ENCODE measurements at places on chromosomes 16 and 17.

DNA sequence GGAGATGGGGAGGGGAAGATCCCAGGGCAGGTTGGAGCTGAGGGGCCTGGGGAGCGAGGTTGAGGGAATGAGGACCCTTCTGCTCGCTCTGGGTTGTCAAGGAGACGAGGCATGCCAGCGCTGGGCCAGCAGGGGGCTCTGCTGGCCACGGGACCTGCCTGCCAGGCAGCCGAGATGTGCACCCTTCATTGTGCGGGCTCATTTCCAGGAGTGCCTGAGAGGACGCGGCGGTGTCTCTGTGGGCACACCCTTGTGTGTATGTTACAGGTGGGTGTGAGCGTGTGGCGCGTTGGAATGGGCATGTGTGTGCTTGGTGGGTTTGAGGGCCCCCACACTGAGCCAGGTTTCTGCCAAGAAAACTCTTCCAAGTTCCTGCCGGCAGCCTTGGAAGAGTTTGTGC is 15.9 kb downstream of the ARHGAP23 start:
- DNase-seq, result peak; percentile 31

DNA sequence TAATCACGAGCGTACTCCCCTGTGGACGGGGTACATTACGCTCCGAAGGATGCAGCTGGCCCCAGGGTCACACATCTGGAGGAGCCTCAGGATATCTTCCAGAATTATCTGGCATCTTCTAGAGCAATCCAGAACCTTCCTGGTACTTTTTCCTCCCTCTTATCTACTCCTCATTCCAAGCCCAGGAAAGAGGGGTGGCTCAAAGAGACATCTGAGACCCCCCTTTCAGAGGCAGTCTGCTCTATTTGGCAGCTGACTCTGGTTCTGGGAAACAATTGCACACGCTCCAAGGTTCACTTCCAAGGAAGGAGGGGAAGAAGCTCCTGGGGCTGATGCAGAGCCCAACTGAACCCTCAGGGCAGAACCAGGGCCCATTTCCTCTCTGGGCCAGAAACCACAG is 14.9 kb downstream of the RBFOX3 start:
- no peak for DNase-seq

DNA sequence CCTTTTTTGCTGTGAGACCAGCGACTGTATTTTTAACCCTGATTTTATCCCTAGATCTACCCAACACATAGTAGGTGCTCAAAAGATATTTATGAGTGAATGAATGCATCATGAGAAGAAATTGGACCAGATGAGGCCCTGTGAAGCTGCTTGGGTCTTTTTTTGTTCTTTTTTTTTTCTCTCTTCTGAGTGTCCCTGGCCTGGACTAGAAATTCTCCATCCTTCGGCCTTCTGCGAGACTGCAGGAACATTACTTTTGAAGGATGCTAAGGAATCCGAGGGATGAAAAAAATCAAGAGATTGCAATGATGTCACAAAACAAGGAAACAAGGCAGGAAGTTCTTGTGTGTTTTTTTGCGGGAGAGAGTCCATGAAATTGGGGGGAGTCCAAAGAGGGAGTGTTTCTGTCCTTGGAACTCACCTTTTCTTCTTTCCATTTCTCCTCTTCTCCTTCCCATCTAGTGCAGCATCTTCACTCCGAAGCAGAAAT is 560 bp upstream of the RUSF1 start:
- no peak for DNase-seq

DNA sequence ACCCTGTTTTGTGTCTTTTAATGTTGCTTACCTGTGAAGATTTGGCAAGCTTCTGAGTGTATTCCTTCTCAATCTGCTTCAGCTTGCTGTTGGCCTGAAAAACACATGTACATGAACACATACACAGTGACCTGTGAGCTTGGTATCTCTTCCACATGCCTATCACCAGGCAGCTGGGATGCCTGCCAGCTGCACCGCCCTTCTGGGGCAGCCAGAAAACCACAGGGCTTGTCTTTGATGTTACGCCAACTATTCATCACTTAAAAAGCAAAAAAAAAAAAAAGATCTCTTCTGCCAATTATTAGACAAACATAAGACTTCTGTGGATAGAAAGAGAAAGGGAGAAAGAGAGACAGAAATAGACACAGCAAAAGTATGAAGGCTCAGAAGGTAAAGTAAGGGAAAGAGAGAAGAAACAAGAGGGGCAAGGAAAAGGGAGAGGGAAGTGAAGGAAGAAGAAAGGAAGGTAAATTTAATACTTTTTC is 189.2 kb upstream of the AXIN2 start:
- no peak for DNase-seq

GRCh38 chr17:36036235-36036634 is 18.5 kb upstream of the CCL23 start:
- no peak for DNase-seq

DNA sequence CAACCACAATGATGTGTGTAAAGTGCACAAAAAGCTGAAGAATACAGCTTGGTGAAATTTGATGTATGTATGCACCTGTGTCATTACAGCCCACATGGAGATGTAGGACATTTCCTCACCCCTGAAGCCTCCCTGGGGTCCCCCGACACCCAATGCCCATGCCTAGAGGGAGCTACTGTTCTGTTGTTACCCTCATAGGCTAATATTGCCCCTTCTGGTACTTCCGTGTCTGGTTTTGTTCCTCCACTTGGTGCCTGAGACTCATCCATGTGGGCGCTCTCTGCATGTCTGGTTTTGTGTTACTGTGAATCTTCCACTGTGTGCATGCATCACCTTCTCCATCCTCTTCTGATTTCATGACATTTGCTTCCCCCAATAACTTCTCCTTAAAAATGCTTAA is 18.6 kb downstream of the TNFRSF13B start:
- DNase-seq, result no peak

DNA sequence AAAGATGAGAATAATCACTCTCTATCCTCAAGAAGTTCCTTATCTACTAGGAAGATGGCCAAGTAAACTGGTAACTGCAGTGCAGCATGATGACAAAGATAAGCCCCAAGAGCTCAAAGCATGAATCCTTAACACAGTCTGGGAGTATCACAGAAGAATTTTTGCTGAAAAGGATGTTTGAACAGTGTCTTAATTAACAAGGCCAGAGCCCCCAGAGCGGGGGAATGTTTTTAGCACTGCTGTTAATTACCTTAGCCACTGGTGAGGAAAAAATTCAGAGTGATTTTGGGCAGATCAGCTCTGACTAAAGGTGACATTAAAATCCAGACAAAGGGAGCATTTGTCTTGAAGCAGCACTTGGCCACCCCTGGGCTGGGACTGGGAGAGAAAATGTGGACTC is 30.1 kb downstream of the ADAMTS18 start:
- DNase-seq, result no peak

GRCh38 chr16:73614131-73614530 is 566.2 kb upstream of the ZFHX3 start:
- DNase-seq, result no peak

GRCh38 chr16:58449768-58450167 is 50.2 kb upstream of the NDRG4 start:
- no peak for DNase-seq

- no peak for DNase-seq
These were observed 25.6 kb downstream of the IGSF6 start for GRCh38 chr16:21626659-21627277.

GRCh38 chr16:89060207-89060794 is 33.4 kb upstream of the ACSF3 start:
- no peak for DNase-seq

GRCh38 chr16:89449726-89450335 is 40.5 kb downstream of the ANKRD11 start:
- no peak for DNase-seq

DNA sequence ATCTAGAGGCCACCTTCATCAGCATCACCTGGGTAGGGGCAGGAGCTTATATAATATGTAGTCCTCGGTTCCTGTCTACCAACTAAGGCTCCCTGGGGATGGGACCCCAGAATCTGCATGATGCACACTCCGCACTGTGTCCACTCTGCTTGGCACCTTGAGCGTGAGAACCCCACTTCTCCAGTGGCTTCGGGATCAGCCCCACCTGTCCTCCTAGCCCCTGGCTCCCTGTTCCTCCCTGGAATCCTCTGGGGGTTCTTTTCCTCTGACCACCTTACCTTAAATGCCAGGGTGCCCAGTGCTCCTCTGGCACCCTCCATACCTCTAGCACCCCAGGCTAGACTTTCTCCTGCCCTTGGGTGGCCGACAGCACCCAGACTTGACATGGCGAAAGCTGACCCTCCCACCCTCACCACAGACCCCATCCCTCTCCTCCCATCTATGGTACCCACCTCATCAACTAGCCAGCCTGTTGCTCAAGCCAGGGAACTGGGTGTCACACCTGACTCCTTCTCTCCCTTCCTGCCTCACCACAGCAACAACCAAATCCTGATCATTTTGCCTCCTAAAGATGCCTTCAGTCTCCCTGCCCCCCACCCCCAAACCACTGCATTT is 2.8 kb upstream of the NXPH3 start:
- DNase-seq, result no peak

- no peak for DNase-seq
These were observed 26.1 kb upstream of the CYTH1 start for GRCh38 chr17:78808163-78808562.

DNA sequence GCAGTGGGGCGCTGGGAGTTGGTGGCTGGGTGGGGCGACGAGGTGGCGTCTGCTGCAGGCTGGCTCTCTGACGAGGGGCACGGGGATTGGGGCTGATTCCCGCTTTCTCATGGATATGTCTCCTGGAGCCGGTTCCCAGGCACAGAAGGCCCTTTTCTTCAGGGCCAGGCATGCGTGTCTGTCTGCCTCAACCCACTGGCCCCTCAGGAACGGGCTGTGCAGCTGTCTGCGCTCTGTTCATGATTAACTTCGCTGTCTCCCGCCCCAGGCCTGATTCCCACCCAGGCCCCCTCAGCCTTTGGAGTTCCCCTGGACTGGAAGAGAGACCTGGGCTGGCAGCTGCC is 53.1 kb downstream of the RAP1GAP2 start:
- no peak for DNase-seq
